ENCODE measurements at places on chromosomes 1 and 21. TPM values are rescaled to one million over a fixed set of nuclear protein-coding genes. Genes with fewer than 3 reads are reported as not detected.

KANK4 gene
- total RNA-seq: not detected

DNA sequence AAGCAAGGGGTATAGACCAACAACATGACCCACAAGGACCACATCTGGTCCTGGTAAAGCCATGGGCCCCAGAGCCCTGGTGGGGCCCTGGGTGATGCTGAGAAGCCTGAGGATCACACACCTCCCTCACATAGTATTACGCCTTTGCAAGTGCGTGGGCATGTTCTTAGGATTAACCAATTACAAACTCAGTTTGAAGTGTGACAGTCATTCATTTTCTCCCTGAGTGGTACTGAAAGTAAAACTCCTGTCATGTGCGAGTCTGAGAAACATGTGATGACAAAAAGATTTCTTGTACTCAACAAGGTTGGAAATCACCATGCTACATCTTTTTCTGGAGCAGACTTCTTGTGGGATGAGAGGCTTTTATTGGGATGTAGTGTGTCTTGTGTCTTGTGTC lies 315.3 kb upstream of the DUSP10 start:
- H3K27ac ChIP-seq: no peak overlapping the region
- peaks cover 3% of the 10 kb centered on the region for H3K27me3 ChIP-seq
- DNase-seq: no peak
- no peaks in the 10 kb centered on the region for H3K36me3 ChIP-seq
- no peaks in the 10 kb centered on the region for H3K4me1 ChIP-seq

DNA sequence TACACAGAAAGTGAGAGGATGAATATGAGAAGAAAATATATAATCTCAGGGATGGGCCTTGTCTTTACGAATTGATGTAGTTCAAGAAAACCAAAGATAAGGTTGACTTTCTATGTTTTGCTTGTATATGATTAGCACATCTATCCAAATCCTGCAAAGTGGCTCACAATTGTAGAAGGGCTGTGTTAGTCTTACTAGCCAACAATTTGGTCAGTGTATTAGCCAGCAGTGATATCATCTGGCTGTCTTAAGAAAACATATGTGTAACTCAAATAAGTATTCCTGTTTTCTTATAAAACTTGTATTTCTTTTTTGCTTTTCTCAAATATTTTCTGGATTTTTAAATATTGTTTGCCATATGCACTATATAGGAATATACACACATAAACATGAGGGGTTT lies 5.5 kb downstream of the SDCCAG8 start:
- DNase-seq: no peak
- H3K4me1 ChIP-seq: peaks cover 23% of the 10 kb centered on the region
- H3K4me3 ChIP-seq: no peak overlapping the region
- H3K27ac ChIP-seq: no peak overlapping the region

EPHA10 gene
- not detected for total RNA-seq

GRCh38 chr1:87918398-87918797 lies 589.7 kb downstream of the LMO4 start:
- no peak overlapping the region for H3K27ac ChIP-seq
- peaks cover 6% of the 10 kb centered on the region for H3K27me3 ChIP-seq
- no peak overlapping the region for H3K4me3 ChIP-seq
- no peaks in the 10 kb centered on the region for H3K4me1 ChIP-seq

TNNI3K gene
- total RNA-seq: not detected

FAM177B gene
- total RNA-seq: 0.19 TPM

GRCh38 chr1:240151136-240151735 lies 59.6 kb downstream of the FMN2 start:
- no peaks in the 10 kb centered on the region for H3K4me1 ChIP-seq
- H3K27ac ChIP-seq: no peak overlapping the region
- DNase-seq: no peak

SIPA1L2 gene
- total RNA-seq: 0.91 TPM

KIAA1614 gene
- total RNA-seq: 0.07 TPM

DNA sequence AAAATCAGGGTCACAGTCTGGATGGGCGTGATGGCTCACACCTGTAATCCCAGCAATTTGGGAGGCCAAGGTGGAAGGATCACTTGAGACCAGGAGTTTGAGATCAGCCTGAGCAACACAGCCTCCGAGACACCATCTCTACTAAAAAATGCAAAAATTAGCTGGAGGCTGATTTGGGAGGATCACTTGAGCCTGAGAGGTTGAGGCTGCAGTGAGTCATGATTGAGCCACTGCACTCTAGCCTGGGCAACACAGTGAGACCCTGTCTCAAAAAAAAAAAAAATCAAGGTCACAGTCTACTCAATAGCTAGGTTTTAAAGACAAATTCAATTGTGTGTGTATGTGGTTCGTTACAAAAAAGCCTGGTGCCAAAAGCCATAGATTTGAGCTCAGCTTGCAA lies 34.4 kb downstream of the TRIM67 start:
- H3K4me1 ChIP-seq: no peaks in the 10 kb centered on the region
- H3K27ac ChIP-seq: no peak overlapping the region
- no peaks in the 10 kb centered on the region for H3K36me3 ChIP-seq
- H3K27me3 ChIP-seq: peaks cover 9% of the 10 kb centered on the region
- H3K4me3 ChIP-seq: no peak overlapping the region

DNA sequence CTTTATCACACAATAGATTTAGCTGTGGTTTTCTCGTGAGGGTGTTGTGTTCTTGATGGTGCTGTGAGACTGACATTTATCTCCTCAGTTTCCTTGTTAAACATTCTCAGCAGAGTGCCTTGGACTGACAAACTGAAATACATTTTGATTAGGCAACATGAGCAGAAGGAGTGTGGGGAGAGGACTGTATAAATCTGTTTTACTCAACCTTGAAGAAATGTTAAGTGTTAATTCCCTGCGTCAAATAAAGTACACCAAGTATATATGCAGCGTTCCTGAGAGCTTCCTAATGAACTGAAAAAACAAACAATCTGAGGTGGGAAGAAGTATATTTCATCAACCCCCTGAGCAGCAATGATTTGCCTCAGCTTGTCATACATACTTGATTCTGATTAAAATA lies 540.3 kb upstream of the B3GALT2 start:
- DNase-seq: no peak
- H3K27ac ChIP-seq: no peak overlapping the region
- no peaks in the 10 kb centered on the region for H3K27me3 ChIP-seq
- no peak overlapping the region for H3K4me3 ChIP-seq
- H3K36me3 ChIP-seq: no peaks in the 10 kb centered on the region
- no peaks in the 10 kb centered on the region for H3K4me1 ChIP-seq

- H3K4me1 ChIP-seq: no peaks in the 10 kb centered on the region
- peaks cover 18% of the 10 kb centered on the region for H3K27me3 ChIP-seq
- H3K36me3 ChIP-seq: no peaks in the 10 kb centered on the region
- H3K27ac ChIP-seq: no peak overlapping the region
- DNase-seq: no peak
- H3K4me3 ChIP-seq: no peak overlapping the region
Observed at GRCh38 chr1:46790446-46791101, 8.3 kb upstream of the CYP4B1 start.

GRCh38 chr1:21761052-21761451 lies 21.9 kb downstream of the USP48 start:
- H3K27me3 ChIP-seq: no peaks in the 10 kb centered on the region
- H3K36me3 ChIP-seq: peaks cover 10% of the 10 kb centered on the region
- no peak overlapping the region for H3K4me3 ChIP-seq
- DNase-seq: no peak
- H3K4me1 ChIP-seq: peaks cover 48% of the 10 kb centered on the region
